ENCODE measurements at places on chromosomes 11 and 22. TPM values are rescaled to one million over a fixed set of nuclear protein-coding genes. Genes with fewer than 3 reads are reported as not detected.

DNA sequence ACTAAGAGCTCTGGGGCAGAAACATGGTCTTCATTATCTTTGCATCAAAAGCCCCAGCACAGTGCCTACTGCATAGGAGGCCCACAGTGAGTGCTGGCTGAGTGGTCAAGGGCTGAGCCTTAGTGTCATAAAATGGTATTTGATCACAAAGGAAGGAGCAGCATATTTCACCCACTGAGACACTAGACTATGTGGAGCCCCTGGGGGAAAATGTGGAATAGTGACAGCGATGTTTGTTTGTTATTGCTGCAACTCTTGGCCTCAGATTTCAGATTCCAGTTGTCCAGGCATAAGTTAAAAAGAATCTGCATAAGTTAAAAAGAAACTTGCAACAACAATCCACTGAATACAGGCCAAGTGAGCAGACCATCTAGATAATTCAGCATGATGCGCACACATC, 7.0 kb downstream of the KIRREL3 start:
- no peak for DNase-seq
- H3K27ac ChIP-seq = peak overlapping the region; percentile 100
- H3K36me3 ChIP-seq = no peaks in the 10 kb centered on the region
- peak overlapping the region; percentile 16 for H3K4me3 ChIP-seq
- peaks cover 74% of the 10 kb centered on the region for H3K4me1 ChIP-seq

- no peaks in the 10 kb centered on the region for H3K4me1 ChIP-seq
- no peaks in the 10 kb centered on the region for H3K36me3 ChIP-seq
- DNase-seq = peak; percentile 65
Measured at GRCh38 chr11:60710482-60710881, 11.1 kb downstream of the MS4A8 start.

- H3K27ac ChIP-seq = no peak overlapping the region
- H3K27me3 ChIP-seq = no peaks in the 10 kb centered on the region
- H3K36me3 ChIP-seq = no peaks in the 10 kb centered on the region
- peak; percentile 10 for DNase-seq
Measured at GRCh38 chr11:107819361-107820014, 39.1 kb downstream of the SLC35F2 start.

DNA sequence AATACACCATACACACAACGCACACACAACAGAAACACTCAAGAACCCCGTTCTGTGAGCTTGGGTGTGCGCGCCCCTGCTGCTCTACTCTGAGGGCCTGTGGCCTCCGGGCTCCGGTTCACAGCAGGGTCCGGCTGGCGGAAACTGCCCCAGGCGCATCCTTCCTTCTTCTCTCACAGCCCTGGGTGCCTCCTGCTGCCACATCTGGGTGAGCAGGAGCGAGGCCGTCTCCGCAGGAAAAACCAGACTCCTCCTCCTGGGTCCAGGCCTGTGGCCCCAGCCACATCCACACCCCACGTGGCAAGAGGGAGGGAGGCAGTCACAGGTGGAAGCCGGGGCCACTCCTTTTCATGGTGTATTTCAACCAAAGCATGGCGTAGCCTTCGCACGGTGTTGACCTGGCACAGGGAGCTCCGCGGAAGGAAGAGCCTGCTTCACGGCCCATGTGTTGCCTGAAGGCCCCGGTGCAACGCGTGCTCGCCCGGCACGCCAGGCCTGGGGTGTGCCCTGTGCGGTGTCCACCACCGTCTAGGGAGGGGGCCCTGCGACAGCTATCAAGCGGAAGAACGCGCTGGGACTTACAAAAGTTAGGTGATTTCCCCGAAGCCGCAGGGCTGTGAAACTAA, 1502.7 kb downstream of the TBC1D22A start:
- no peaks in the 10 kb centered on the region for H3K4me1 ChIP-seq
- H3K27ac ChIP-seq = no peak overlapping the region
- no peak overlapping the region for H3K4me3 ChIP-seq
- no peaks in the 10 kb centered on the region for H3K27me3 ChIP-seq

PAAF1 gene
- 9.1 TPM for total RNA-seq

KRTAP5-10 gene
- 0.36 TPM for total RNA-seq

DNA sequence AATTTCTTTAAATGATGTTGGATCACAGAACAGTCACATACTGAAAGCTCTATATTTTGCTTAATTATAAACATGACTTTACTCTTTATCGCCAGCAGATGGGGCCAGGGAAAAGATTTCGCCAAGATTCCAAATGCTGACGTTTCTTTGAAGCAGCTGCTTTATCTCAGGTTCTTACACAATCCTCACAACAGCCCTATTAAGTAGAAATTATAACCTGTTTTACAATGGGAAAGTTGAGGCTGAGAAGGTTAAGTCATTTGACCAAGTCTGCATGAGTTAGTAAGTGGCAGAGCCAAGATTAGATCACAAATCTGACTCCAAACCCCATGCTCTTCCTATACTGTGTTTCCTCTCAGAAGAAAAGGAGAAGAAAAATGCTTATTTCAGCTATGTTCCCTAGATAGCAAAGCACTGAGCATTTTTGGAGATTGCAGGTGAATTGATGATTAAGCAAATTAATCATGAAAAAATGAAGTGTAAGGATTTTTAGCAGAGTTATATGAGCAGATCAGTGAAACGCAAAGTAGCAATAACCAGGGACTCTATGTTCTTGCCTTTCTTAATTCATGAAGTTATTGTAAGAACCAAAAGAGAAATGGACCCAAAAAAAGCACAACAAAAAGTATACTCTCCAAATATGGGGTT, 79.0 kb downstream of the AASDHPPT start:
- H3K27ac ChIP-seq = no peak overlapping the region
- no peak overlapping the region for H3K4me3 ChIP-seq
- no peaks in the 10 kb centered on the region for H3K27me3 ChIP-seq

DNA sequence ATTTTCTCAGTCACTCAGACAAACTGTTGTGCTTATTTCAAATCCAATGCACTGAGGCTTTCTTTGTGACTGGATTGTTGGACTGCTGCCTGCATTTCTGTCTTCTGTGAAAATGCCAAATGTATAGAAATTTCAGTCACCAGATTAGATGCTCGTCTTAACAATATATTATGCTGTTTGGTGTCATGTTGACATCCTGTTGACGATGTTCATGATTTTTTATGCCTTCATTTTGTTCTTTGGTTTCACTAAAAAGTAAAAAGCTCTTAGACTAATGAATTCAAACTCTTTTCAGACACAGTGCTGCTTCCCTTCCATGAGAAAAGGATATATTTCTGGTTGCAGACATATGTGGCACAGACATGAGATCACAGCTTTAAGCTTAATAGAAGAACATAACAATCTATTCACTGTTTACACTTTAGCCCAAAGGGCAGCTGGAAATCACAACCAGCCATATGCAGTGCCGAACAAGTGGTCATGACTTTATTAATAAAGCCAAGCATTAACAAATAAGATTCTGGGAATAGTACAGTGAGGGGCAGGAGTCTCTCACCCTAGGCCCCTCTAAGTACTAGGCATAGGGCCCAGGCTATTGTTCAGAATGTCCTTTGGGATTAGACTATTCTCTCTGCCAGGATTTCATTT, 9.4 kb upstream of the SOX6 start:
- no peaks in the 10 kb centered on the region for H3K4me1 ChIP-seq
- no peaks in the 10 kb centered on the region for H3K27me3 ChIP-seq
- no peak overlapping the region for H3K27ac ChIP-seq
- no peak overlapping the region for H3K4me3 ChIP-seq

CSF2RB gene
- 1.2 TPM for total RNA-seq

IFITM2 gene
- 54.5 TPM for total RNA-seq

DNA sequence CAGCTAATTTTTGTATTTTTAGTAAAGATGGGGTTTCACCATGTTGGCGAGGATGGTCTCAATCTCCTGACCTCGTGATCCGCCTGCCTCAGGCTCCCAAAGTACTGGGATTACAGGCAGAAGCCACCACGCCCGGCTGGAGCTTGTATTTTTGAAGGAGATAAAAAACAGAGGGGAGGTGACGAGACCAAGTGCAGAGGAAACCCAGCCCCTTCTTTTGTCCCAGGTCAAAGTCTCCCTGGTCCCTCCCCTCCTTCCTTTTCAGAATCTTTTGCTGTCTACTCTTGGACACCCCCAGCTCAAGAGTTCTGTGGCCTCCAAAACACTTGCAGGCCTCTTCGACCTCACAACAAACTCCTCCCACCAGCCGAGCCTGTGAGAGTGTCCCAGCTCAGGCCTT, 12.2 kb upstream of the TMEM184B start:
- peaks cover 21% of the 10 kb centered on the region for H3K4me1 ChIP-seq
- peak overlapping the region; percentile 48 for H3K27ac ChIP-seq
- H3K27me3 ChIP-seq = no peaks in the 10 kb centered on the region
- no peak overlapping the region for H3K4me3 ChIP-seq
- H3K36me3 ChIP-seq = peaks cover 15% of the 10 kb centered on the region

KCNA4 gene
- total RNA-seq = under 0.01 TPM

GRCh38 chr11:114563077-114563476, 3.4 kb upstream of the NXPE1 start:
- peaks cover 4% of the 10 kb centered on the region for H3K4me1 ChIP-seq
- H3K4me3 ChIP-seq = peak overlapping the region; percentile 20
- H3K27ac ChIP-seq = no peak overlapping the region
- H3K36me3 ChIP-seq = no peaks in the 10 kb centered on the region

DNA sequence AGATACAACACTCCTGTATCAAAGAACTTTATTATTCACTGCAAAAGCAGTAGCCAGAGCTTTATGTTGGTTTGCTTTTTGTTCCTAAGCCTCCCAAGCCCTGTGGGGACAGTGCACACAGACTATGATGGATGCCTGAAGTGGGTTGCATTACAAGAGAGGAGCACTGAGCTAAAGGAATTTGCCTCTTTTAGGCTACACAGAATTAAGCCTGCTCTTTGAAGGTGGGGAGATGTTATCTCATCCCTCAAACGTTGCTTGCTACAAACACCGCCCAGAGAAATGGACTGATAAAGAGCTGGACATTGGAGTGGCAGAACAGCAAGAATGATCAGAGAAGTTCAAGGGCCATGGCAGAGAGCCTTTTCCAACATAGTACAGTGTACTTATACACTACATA, 2.5 kb upstream of the POGLUT3 start:
- peaks cover 2% of the 10 kb centered on the region for H3K4me1 ChIP-seq
- no peak overlapping the region for H3K4me3 ChIP-seq
- H3K36me3 ChIP-seq = no peaks in the 10 kb centered on the region
- DNase-seq = no peak
- H3K27me3 ChIP-seq = no peaks in the 10 kb centered on the region
- no peak overlapping the region for H3K27ac ChIP-seq

DNA sequence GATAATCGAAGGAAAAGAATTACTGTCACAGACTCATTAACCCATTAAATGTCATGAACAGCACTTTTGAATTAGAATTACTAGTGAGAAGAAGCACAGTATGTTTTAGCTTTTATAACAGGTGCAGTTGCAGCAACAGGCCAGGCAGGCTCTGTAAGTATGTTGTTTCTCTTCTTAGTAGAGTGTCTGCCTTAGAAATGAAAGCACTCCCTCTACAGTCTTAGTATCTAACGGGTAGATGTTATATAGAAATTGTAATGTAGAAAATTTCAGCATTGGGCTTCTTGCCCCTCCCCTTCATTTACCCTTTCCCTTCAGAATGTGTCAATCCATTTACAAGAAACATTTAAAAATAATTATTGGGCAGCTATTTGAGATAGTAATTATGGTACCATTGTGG, 87.4 kb downstream of the HIPK3 start:
- no peak for DNase-seq
- no peak overlapping the region for H3K4me3 ChIP-seq
- no peaks in the 10 kb centered on the region for H3K4me1 ChIP-seq

DNA sequence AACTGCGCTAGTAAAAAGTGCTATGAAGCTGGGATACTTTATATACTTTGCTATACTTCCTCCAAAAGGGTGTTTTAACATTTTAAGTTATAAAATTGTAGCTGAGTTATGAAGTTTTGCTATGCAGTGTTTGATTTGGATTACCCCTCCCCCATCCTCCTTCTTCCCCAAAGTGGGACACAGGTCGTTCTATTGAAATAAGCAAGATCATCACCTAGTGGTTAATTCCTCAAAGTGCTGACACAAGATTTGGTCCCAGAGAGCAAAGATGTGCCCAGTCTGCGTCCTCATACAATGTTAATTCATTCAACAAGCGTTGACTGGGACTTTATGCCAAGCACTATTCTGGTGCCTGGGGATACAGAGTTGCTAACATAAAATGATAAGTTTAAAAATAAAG, 78.5 kb downstream of the SPON1 start:
- no peak for DNase-seq
- no peak overlapping the region for H3K4me3 ChIP-seq
- no peaks in the 10 kb centered on the region for H3K27me3 ChIP-seq
- H3K27ac ChIP-seq = no peak overlapping the region
- H3K36me3 ChIP-seq = no peaks in the 10 kb centered on the region

DNA sequence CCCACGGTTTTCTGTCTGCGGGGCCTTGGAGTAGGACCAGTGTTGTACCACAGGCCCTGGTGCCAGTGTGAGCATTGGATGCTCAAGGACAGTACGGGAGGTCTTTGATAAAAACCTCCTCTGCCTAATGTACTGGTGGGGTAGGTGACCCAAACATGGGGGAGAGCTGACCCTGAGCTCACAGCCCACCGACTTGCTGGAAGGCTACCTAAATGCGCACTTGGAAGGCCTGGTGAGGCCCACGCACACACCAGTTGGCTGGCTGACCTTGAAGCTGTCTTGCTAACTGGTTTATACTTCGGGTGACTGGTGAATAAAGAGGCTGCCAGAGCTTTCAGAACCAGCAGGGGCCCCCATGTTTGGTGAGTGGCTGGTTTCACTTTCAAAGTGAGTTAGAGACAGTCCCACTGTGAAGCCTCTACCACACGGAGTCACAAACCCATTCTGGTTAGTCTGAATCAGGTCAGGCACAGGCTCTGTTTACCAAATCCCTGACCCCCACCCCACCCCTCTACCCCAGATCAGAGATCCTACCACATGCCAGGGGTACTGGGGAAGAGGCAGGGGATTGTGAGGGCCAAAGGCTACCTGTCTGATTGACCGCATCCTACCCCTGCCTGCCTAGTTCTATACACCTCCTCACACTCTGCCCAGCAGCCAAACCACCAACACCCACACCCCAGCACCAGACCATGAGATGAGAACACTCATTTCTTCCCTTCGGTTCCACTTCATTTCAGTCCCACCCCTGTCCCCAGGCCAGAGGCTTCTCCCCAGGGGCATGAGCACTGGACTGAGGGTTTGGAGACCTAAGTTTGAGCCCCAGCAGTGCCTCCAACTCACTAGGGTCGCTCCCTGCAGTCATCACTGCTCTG, 12.7 kb upstream of the IL2RB start:
- H3K27ac ChIP-seq = no peak overlapping the region
- H3K27me3 ChIP-seq = peaks cover 15% of the 10 kb centered on the region
- H3K36me3 ChIP-seq = no peaks in the 10 kb centered on the region
- H3K4me1 ChIP-seq = peaks cover 6% of the 10 kb centered on the region

PLA2G3 gene
- 0.29 TPM for total RNA-seq

PLAAT4 gene
- 26.1 TPM for total RNA-seq

SAMM50 gene
- 41.5 TPM for total RNA-seq
